ENCODE measurements at places on chromosomes 13 and 19. TPM values are rescaled to one million over a fixed set of nuclear protein-coding genes. Genes with fewer than 3 reads are reported as not detected.

PRRG2 gene
- total RNA-seq = 12.5 TPM

IGFL2 gene
- not detected for total RNA-seq

ZNF490 gene
- total RNA-seq = 4.1 TPM

ZNF135 gene
- total RNA-seq = 6.8 TPM

STAP2 gene
- total RNA-seq = 26.8 TPM

MISP3 gene
- total RNA-seq = 88.7 TPM

CGB3 gene
- not detected for total RNA-seq

RYR1 gene
- total RNA-seq = 0.14 TPM

IGFL1 gene
- total RNA-seq = not detected

HSPB6 gene
- 223 TPM for total RNA-seq

SIGLEC7 gene
- not detected for total RNA-seq

GAMT gene
- total RNA-seq = 2.6 TPM

HTR2A gene
- 0.87 TPM for total RNA-seq

ALG5 gene
- total RNA-seq = 13.6 TPM

HCST gene
- total RNA-seq = not detected

CEACAM3 gene
- not detected for total RNA-seq

SOX1 gene
- not detected for total RNA-seq
